ENCODE measurements at places on chromosomes 16 and 17.
A peak's percentile ranks its signal among the peaks of the same experiment; 100 is the strongest.

DNA sequence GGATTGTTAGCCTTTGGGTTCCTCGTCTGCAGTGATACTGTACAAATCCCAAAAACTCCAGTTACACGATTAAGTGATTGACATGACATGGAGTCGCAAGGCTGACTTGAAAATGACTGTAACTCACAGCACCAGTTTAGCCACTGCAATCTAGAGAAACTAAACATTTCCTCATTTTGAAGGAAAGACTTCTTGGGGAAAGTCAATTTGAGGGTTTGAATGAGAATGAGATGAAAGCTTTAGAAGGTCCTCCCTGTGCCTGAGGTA is 4.8 kb downstream of the BANP start:
- DNase-seq: no peak

DNA sequence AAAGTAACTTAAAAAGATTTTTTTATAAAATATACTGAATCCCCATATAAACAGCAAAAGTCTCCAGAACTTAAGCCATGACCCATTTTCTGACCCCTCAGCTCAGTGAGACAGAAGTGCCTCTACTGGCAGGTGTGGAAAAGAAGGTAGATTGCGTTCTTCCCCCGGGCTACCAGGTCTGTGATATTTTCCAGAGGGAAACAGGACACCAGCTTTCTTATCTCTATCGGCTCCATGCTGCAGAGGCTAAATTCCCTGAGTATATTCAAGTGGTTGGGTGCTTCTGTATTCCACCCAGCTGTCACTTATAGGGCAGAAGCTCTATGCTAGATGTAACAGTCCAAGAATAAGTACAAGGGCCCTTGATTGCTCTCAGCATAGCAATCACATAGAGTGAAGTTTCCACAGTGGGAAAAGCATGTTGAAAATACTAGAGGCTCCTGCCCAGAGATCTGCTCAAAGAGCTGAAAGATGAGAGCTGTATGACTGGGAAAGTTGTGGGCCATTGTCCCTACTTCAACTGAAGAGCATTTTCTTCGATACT is 687.3 kb downstream of the CDH11 start:
- DNase-seq: peak; percentile 92

DNA sequence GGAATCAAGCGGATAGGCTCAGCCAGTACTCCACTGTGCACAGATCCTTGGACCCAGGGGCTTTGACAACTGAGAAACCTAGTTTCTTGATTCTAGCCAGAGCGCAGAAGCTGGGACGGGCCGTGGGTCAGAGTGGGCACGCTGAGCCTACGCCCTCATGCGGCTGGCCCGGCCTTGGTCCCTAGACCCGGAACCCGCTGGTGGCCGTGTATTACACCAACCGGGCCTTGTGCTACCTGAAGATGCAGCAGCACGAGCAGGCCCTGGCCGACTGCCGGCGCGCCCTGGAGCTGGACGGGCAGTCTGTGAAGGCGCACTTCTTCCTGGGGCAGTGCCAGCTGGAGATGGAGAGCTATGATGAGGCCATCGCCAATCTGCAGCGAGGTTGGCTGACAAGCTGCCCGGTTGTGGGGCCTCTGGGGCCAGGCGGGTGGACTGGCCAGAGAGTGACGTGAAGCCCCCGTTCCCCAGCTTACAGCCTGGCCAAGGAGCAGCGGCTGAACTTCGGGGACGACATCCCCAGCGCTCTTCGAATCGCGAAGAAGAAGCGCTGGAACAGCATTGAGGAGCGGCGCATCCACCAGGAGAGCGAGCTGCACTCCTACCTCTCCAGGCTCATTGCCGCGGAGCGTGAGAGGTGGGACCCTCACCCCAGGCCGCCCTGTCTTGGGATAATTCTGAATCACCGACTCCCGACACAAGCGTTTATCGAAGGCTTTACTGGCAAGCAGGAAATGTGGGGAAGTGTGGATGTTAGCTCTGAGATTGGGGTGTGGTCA is 946 bp downstream of the STUB1 start:
- DNase-seq: peak; percentile 21

GRCh38 chr17:17206913-17207335 is 791 bp upstream of the PLD6 start:
- DNase-seq: no peak

DNA sequence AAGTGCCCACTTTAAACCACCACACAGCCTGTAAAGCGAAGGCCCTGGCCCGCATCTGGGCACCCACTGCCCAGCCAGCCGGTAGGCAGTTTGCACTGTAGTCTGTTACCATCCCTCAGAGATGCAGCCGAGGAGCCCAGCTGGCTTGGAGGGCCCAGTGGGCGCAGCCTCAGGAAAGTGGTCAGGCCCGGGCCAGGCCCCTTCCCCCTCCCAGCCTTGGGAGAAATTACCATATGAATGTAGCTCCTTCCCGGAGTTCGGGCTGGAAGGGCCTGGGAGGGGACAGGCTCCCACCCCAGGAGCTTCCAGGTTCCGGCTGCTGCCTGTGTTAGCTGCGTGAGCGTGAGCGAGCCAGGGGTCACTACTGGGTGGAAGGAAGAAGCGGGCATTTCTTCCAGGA is 325.4 kb downstream of the SEC14L1 start:
- DNase-seq: no peak

Measured in NCI-H524 (cell line).